SJSA1 (cell line): ENCODE measurements at places on chromosomes 5 and 9.

- no peaks in the 10 kb centered on the region for H3K36me3 ChIP-seq
- H3K27ac ChIP-seq: no peak overlapping the region
- no peak for DNase-seq
- no peak overlapping the region for H3K4me3 ChIP-seq
- H3K27me3 ChIP-seq: no peaks in the 10 kb centered on the region; the same call in 1 of the 2 replicates
- peaks cover 10% of the 10 kb centered on the region; the same call in 1 of the 2 replicates for H3K4me1 ChIP-seq
Observed at GRCh38 chr5:82222597-82223574, 55.3 kb downstream of the RPS23 start.

DNA sequence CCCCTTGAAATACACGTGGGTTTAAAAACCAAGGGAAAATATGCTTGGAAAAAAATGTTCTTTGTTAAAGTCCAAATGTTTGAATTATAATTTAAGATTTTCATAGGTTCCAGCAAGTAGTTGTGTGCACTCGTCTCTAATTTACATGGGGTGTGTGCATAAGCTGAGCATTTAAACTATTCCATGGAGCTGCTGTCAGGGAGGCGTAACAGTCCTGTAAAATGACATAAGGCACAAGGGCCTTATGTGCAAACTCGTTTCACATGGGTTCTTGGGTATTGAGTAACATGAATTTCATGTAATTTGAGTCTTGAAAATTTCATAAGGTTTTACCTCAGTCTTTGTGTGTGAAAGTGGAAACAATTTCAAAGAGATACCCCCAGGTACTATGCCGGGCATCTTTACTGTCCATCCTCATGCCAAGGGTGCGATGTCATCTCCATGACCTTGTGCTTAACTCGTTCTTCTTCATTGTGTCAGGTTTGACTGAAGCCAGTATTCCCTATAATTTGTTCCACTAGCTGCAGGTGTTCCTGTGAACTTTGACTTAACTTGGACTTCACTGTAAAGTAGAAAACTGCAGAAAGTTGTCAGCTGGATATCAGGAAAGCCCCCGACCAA is 359.3 kb downstream of the SH3GL2 start:
- DNase-seq: no peak
- no peaks in the 10 kb centered on the region for H3K36me3 ChIP-seq
- no peak overlapping the region for H3K27ac ChIP-seq
- H3K4me1 ChIP-seq: no peaks in the 10 kb centered on the region
- no peak overlapping the region for H3K4me3 ChIP-seq

- H3K27ac ChIP-seq: no peak overlapping the region
- H3K4me1 ChIP-seq: peaks cover 30% of the 10 kb centered on the region
- no peaks in the 10 kb centered on the region for H3K36me3 ChIP-seq
- H3K4me3 ChIP-seq: no peak overlapping the region
- no peaks in the 10 kb centered on the region for H3K27me3 ChIP-seq
- no peak for DNase-seq
Observed at GRCh38 chr5:142974409-142974808, 204.2 kb downstream of the ARHGAP26 start.

GRCh38 chr5:34881246-34881645 is 34.1 kb downstream of the RAD1 start:
- no peak for DNase-seq
- no peak overlapping the region for H3K4me3 ChIP-seq
- H3K36me3 ChIP-seq: no peaks in the 10 kb centered on the region
- no peaks in the 10 kb centered on the region for H3K4me1 ChIP-seq
- peaks cover 13% of the 10 kb centered on the region; the same call in 1 of the 2 replicates for H3K27me3 ChIP-seq

GRCh38 chr5:103908336-103909080 is 345.9 kb upstream of the NUDT12 start:
- H3K27me3 ChIP-seq: no peaks in the 10 kb centered on the region
- H3K27ac ChIP-seq: no peak overlapping the region
- H3K36me3 ChIP-seq: no peaks in the 10 kb centered on the region
- no peak for DNase-seq
- H3K4me1 ChIP-seq: no peaks in the 10 kb centered on the region
- H3K4me3 ChIP-seq: no peak overlapping the region
